A172 (cell line): ENCODE measurements at places on chromosomes 6 and 20. TPM values are rescaled to one million over a fixed set of nuclear protein-coding genes. Genes with fewer than 3 reads are reported as not detected.

BAK1 gene
- total RNA-seq: 23.1 and 27.1 TPM in 2 replicates

C6orf58 gene
- total RNA-seq: 0.21 and 0.24 TPM in 2 replicates

PGC gene
- total RNA-seq: not detected in 2 replicates

CNKSR3 gene
- 1.8 and 2.7 TPM in 2 replicates for total RNA-seq

PIGT gene
- total RNA-seq: 78.8 and 86.0 TPM in 2 replicates

BHLHE23 gene
- not detected in 2 replicates for total RNA-seq

HNF4A gene
- not detected in 2 replicates for total RNA-seq

PPP1R14C gene
- total RNA-seq: 0.03 and 0.60 TPM in 2 replicates

OR2J1 gene
- total RNA-seq: not detected in 2 replicates

MCCD1 gene
- total RNA-seq: not detected in 2 replicates

FAM209B gene
- total RNA-seq: not detected in 2 replicates

RWDD2A gene
- 3.7 and 4.8 TPM in 2 replicates for total RNA-seq

RHAG gene
- total RNA-seq: not detected in 2 replicates

LZTS3 gene
- total RNA-seq: 2.7 and 5.0 TPM in 2 replicates

MARCKS gene
- total RNA-seq: 108 and 150 TPM in 2 replicates

PI3 gene
- not detected in 2 replicates for total RNA-seq

SYCP2L gene
- total RNA-seq: 0.07 and 0.57 TPM in 2 replicates

SLC17A1 gene
- not detected in 2 replicates for total RNA-seq

ACAT2 gene
- total RNA-seq: 45.3 and 46.1 TPM in 2 replicates

ELOVL2 gene
- total RNA-seq: 9.4 and 10.5 TPM in 2 replicates

NMBR gene
- total RNA-seq: not detected in 2 replicates

GPLD1 gene
- 0.36 and 0.55 TPM in 2 replicates for total RNA-seq

ZNF311 gene
- 0.72 and 1.2 TPM in 2 replicates for total RNA-seq

OOEP gene
- not detected in 2 replicates for total RNA-seq

NKX2-4 gene
- not detected in 2 replicates for total RNA-seq

MACROD2 gene
- 0.02 and 0.46 TPM in 2 replicates for total RNA-seq

SLC22A3 gene
- total RNA-seq: 0.10 TPM in 1 of 2 replicates, not detected in the other

BLCAP gene
- total RNA-seq: 32.0 and 32.3 TPM in 2 replicates

RIMS4 gene
- total RNA-seq: 0.02 TPM in 1 of 2 replicates, not detected in the other

PTPRK gene
- total RNA-seq: 41.8 and 44.1 TPM in 2 replicates

RFX6 gene
- not detected in 2 replicates for total RNA-seq

TP53TG5 gene
- not detected in 2 replicates for total RNA-seq

HAO1 gene
- total RNA-seq: not detected in 2 replicates

SMPD2 gene
- total RNA-seq: 9.1 and 13.1 TPM in 2 replicates

NTSR1 gene
- total RNA-seq: 8.3 and 9.0 TPM in 2 replicates

TULP4 gene
- total RNA-seq: 47.7 and 68.4 TPM in 2 replicates

SSTR4 gene
- total RNA-seq: not detected in 2 replicates

ADGB gene
- total RNA-seq: not detected in 2 replicates

CALHM6 gene
- not detected in 2 replicates for total RNA-seq

CRISP3 gene
- total RNA-seq: not detected in 2 replicates

TBC1D32 gene
- total RNA-seq: 5.7 and 10.1 TPM in 2 replicates

OPRM1 gene
- not detected in 2 replicates for total RNA-seq

IP6K3 gene
- 6.8 and 6.9 TPM in 2 replicates for total RNA-seq

HLA-E gene
- total RNA-seq: 86.1 and 89.5 TPM in 2 replicates

APOBEC2 gene
- total RNA-seq: not detected in 2 replicates

SLC2A4RG gene
- 88.0 and 97.9 TPM in 2 replicates for total RNA-seq

PKHD1 gene
- total RNA-seq: not detected in 2 replicates

F13A1 gene
- total RNA-seq: not detected in 2 replicates

TSPO2 gene
- total RNA-seq: not detected in 2 replicates

MRPS18A gene
- 84.5 and 93.4 TPM in 2 replicates for total RNA-seq

PPP1R3D gene
- 2.3 and 3.4 TPM in 2 replicates for total RNA-seq

CCR6 gene
- not detected in 2 replicates for total RNA-seq

PHACTR3 gene
- total RNA-seq: not detected in 2 replicates

PROKR2 gene
- total RNA-seq: not detected in 2 replicates

IGF2R gene
- total RNA-seq: 78.4 and 99.8 TPM in 2 replicates

GPX5 gene
- not detected in 2 replicates for total RNA-seq

TBX18 gene
- not detected in 2 replicates for total RNA-seq
